Endothelial cell of umbilical vein (primary cell): ENCODE measurements at places on chromosomes 5 and 9. TPM values are rescaled to one million over a fixed set of nuclear protein-coding genes. Genes with fewer than 3 reads are reported as not detected.

Gene PCSK1
- 0.75 and 0.95 TPM in 2 replicates for polyA plus RNA-seq

Gene CEL
- 0.81 and 0.92 TPM in 2 replicates for polyA plus RNA-seq

DNA sequence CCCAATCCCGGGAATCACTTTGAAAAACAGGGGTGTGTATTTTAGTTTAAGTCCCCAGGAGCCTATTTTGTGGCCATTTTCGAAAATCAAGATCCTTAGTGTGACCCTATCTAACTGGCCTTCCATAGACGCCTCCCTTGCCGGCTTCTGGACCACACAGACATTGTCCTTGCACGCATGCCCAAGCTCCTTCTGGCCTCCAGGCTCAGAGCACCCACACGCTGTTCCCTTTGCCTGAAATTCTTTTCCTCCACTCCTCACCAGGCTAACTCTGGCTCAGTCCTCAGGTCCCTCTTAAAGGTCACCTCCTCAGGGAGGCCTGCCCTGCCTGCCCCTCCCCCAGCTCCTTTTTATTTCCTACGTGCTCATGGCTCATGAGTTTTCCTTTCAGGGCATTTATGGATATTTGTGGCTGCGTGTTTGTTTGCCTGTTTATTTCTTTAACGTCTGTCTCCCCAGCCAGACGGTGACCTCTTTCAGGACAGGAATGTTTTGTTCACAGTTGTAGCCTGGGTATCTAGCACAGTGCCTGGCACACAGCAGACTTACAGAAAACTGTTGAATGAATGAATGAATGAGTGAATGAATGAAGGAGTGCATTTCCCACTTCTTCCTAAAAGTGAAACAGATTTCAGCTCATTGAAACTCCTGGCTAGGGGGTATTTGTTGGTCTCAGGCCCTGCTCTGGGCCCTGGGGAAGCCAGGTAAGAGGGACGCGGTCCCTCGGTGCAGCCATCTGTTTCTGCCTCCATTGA is 79.1 kb upstream of the IER5L start:
- no peak for DNase-seq

Gene CDC25C
- 5.5 and 8.1 TPM in 2 replicates for polyA plus RNA-seq

DNA sequence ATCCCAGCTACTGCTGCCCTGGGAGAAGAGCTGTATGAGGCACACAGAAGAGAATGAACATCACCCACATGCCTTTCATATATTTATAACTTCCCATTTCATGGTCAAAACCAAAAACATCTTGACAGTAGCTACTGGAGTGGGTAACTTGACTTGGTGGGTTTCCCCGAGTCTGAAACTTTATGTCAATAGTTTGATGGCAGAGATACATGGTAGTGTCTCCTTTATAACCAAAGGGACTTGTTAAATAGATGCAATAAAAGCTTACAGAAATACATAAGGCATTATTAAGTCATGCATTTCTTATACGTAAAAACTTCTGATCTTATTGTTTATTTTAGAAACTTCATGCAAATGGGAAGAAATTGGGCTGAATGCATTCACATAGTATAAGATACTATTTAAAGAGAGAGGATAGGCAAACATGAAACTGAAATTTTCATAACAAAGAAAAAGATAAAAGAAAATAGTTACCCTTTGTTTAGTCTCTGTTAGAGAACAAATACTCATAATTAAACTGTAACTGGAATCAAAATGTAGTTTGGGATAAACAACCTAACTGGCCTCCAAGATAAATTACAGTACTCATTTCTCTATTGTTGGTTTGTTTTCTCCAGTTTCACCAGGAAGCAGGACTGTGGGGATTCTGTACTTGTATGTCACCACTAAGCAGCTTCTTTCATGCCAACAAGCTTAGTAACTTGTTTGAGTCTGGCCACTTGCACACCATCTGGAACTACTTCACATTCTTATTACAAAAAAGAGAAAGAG is 459.3 kb upstream of the MEF2C start:
- no peak for DNase-seq
